ENCODE measurements at places on chromosomes 13 and 19. TPM values are rescaled to one million over a fixed set of nuclear protein-coding genes. Genes with fewer than 3 reads are reported as not detected.

DNA sequence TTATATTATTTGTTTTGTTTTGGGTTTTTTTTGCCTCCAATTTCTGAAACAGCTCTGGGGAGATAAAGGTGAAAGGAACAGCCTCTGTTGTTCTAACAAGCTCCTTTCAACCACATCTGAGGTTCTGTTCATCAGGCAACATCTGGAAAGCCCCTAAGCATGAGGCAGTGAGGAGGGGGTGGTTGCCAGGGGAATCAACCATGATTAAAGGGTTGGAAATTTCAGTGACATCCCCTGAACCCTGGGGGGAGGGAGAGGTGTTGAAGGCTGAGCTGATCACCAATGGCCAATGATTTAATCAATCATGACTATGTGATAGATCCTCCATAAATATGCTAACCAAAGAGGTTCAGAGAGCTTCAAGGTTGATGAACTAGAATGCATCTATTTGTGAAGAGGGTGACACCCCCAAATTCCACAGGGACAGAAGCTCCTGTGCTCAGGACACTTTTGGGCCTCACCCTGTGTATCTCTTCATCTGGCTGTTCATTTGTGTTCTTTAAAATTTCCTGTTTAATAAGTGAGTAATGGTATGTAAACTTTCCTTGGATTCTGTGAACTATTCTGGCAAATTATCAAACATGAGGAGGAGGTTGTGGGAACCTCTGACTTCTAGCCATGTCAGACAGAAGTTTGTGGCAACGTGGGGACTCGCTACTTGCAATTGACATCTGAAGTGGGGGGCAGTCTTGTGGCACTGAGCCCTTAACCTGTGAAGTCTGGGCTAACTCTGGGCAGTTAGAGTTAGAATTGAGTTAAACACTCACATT lies 221.3 kb downstream of the NHLRC3 start:
- DNase-seq = peak; percentile 54
- peaks cover 4% of the 10 kb centered on the region for H3K27me3 ChIP-seq
- peaks cover 17% of the 10 kb centered on the region for H3K4me1 ChIP-seq
- H3K4me3 ChIP-seq = no peak overlapping the region
- H3K27ac ChIP-seq = peak overlapping the region; percentile 73

DNA sequence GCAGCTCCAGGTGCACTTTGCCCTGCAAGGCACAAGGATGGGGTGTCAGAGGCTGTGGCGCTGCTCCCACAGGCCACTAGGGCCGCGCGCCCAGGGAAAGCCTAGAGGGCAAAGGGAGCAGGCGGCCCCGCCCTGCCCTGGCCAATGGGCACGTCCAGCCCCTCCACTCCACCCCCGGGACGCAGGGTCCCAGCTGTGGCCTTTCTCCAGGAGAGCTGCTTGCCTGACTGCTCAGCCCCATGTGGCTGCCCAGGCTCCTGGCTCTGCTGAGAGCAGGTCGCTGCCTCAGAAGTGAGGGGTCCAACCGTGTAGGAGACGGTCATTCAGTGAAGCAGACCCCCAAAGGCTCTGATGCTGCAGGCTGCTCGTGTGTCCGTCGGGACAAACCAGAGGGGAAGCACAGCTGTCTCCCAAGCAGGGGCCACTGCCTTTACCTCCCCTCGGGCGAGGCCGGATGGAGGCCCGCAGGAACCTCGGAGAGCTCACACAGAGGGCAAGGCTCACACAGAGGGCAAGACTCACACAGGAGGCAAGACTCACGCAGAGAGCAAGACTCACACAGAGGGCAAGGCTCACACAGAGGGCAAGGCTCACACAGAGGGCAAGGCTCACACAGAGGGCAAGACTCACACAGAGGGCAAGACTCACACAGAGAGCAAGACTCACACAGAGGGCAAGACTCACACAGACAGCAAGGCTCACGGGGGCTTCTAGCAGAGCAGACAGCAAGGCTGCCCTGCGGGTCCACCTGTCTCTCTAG lies 56.2 kb upstream of the C13orf46 start:
- H3K27ac ChIP-seq = no peak overlapping the region
- peaks cover 16% of the 10 kb centered on the region for H3K4me1 ChIP-seq
- DNase-seq = no peak
- no peaks in the 10 kb centered on the region for H3K27me3 ChIP-seq
- H3K4me3 ChIP-seq = no peak overlapping the region

FFAR1 gene
- total RNA-seq = not detected

- H3K4me1 ChIP-seq = no peaks in the 10 kb centered on the region
- no peaks in the 10 kb centered on the region for H3K36me3 ChIP-seq
- no peaks in the 10 kb centered on the region for H3K27me3 ChIP-seq
- no peak for DNase-seq
Observed at GRCh38 chr13:32086791-32087441, 55.3 kb downstream of the FRY start.

CNFN gene
- not detected for total RNA-seq

DNA sequence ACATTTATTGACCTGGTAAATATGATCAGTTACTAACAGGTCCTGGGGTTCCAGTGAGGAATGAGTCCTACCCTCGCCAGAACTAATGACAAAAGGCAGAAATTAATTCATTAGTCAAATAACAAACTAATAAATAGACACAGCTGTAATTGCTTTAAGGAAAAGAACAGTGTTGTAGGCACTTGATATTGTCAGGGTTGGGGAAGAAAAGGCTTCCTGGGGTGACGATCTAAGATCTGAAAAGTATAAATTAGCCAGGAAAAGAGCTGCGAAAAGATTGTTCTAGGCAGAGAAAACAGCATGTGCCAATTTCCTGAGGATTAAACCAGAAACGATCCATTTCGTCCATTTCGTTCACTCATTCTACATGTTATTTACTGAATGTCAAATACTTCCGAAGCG lies 670 bp upstream of the CHAF1A start:
- peak overlapping the region; percentile 95 for H3K4me3 ChIP-seq
- peak overlapping the region; percentile 97 for H3K27ac ChIP-seq
- peaks cover 52% of the 10 kb centered on the region for H3K4me1 ChIP-seq
- no peaks in the 10 kb centered on the region for H3K27me3 ChIP-seq

GRCh38 chr13:99868767-99869166 lies 102.8 kb downstream of the ZIC5 start:
- peaks cover 2% of the 10 kb centered on the region for H3K36me3 ChIP-seq
- no peaks in the 10 kb centered on the region for H3K4me1 ChIP-seq
- DNase-seq = no peak
- no peak overlapping the region for H3K27ac ChIP-seq
- no peak overlapping the region for H3K4me3 ChIP-seq

TEX101 gene
- not detected for total RNA-seq

COMP gene
- total RNA-seq = not detected

DNA sequence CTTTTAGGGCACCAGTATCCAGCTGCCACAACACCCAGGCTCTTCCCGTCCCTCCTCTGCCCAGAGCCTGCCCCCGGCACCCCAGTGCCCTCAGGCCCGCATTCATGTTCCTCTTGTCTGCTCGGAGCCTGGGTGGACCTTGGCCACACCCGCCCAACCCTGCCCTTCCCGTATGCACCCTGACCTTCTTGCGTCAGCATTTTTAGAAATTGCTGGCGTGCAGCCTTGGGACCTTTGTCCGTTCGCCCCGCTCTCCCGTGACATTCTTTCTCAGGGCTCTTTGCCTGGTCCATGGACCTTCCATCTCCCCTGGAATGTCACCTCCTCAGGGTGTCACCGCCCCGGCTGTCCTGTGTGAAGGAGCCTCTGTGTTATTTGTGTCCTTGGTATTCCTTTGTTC lies 7.6 kb downstream of the NUCB1 start:
- peaks cover under 1% of the 10 kb centered on the region for H3K4me1 ChIP-seq
- H3K27me3 ChIP-seq = no peaks in the 10 kb centered on the region
- H3K36me3 ChIP-seq = peaks cover 45% of the 10 kb centered on the region
- no peak overlapping the region for H3K4me3 ChIP-seq

DNA sequence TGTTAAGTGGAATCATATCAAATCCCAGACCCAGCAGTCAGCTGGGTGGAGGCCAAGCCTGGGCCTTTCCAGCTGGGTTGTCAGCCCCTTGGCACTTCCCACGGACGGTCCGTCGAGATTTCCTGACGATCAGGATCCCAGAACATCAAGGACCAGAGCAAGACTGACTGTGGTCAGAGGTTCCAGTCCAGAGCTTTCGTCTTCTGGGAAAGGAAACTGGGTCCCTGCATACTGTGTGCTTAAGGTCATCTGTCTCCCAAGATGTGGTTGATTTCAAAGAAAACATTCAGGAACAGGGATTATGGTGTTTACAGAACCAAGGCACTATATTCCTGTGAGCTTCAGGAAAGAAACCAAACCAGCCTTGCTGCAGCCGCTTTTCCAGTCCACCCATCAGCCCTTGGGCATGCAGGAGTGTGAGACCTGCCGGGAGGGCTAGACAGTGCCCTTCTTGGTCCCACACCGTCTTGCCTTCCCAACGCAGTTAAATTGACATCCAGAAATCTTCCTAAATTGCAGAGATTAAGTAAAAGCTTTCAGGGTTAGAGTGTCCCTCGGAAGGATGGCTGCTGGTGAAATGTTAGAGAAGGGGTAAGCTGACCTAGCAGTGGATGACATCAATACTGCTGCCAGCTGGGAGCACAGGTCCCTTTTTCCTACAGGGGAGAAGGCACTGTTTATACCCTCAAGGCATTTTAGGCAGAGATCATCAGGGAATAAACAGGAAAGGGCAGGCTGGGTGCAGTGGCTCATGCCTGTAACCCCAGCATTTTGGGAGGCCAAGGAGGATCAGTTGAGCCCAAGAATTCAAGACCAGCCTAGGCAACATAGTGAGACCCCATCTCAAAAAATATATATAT lies 5.0 kb upstream of the C19orf33 start:
- H3K4me1 ChIP-seq = no peaks in the 10 kb centered on the region
- H3K27me3 ChIP-seq = no peaks in the 10 kb centered on the region
- no peak overlapping the region for H3K27ac ChIP-seq
- no peaks in the 10 kb centered on the region for H3K36me3 ChIP-seq
- no peak overlapping the region for H3K4me3 ChIP-seq

LRRC4B gene
- total RNA-seq = not detected

DNA sequence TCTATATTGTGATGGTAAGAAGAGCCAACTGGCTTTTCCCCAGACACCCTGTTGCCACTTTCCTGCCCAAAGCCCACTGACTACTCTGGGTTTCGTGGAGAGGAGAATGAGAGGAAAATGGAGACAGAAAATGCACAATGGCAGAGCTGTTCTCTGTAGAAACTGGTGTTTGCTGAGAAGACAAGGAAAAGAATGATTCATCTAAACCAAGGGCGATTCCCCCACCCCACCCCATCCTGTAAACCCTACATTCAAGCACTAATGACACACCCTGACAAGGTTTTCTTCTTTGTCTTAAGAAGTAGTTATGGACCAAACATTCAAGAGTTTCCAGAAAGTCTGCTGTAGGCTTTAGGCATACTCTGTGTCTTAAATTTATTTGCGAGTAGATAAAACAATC lies 68.8 kb downstream of the DOCK9 start:
- peak; percentile 64 for DNase-seq
- H3K27ac ChIP-seq = peak overlapping the region; percentile 95
- peaks cover 50% of the 10 kb centered on the region for H3K4me1 ChIP-seq
- H3K4me3 ChIP-seq = no peak overlapping the region
- no peaks in the 10 kb centered on the region for H3K27me3 ChIP-seq
- H3K36me3 ChIP-seq = peaks cover 12% of the 10 kb centered on the region

GRCh38 chr19:49116544-49116943 lies 2.4 kb downstream of the LIN7B start:
- peaks cover 8% of the 10 kb centered on the region for H3K27me3 ChIP-seq
- H3K4me1 ChIP-seq = peaks cover 32% of the 10 kb centered on the region
- no peak for DNase-seq
- peaks cover 6% of the 10 kb centered on the region for H3K36me3 ChIP-seq

- no peak overlapping the region for H3K27ac ChIP-seq
- no peaks in the 10 kb centered on the region for H3K4me1 ChIP-seq
- no peak for DNase-seq
- no peaks in the 10 kb centered on the region for H3K36me3 ChIP-seq
- no peak overlapping the region for H3K4me3 ChIP-seq
Observed at GRCh38 chr13:56020425-56020824, 1120.3 kb upstream of the PRR20A start.

- no peak overlapping the region for H3K4me3 ChIP-seq
- no peaks in the 10 kb centered on the region for H3K36me3 ChIP-seq
- peaks cover 3% of the 10 kb centered on the region for H3K27me3 ChIP-seq
- H3K27ac ChIP-seq = no peak overlapping the region
- H3K4me1 ChIP-seq = no peaks in the 10 kb centered on the region
Observed at GRCh38 chr13:43274881-43275280, 251.5 kb downstream of the DNAJC15 start.

GRCh38 chr13:111658145-111659100 lies 338.0 kb downstream of the TEX29 start:
- DNase-seq = no peak
- H3K4me3 ChIP-seq = no peak overlapping the region
- H3K27ac ChIP-seq = no peak overlapping the region
- H3K27me3 ChIP-seq = peaks cover 3% of the 10 kb centered on the region
- H3K4me1 ChIP-seq = no peaks in the 10 kb centered on the region

DNA sequence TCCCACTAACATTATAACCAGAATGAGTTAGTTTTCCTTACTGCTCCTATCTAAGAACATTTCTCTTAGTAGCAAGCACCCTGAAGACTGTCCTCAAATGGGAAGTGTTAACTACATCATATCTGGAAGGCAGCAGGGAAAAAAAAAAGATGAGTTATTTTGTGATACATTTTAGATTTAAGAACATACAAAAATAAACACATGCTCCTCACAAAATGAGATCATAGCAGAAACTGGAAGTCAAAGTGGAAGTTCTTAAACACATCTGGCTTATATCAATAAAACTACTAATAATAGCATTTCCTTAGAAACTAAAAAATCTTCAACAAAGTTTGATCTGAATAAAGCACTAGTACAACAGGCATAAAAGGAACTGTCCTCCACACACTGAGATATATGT lies 70.4 kb downstream of the SLITRK6 start:
- H3K4me3 ChIP-seq = no peak overlapping the region
- H3K27ac ChIP-seq = no peak overlapping the region
- no peaks in the 10 kb centered on the region for H3K36me3 ChIP-seq
- H3K27me3 ChIP-seq = no peaks in the 10 kb centered on the region

FAM98C gene
- total RNA-seq = 12.5 TPM

GNG7 gene
- total RNA-seq = 0.27 TPM

- H3K27me3 ChIP-seq = no peaks in the 10 kb centered on the region
- no peaks in the 10 kb centered on the region for H3K36me3 ChIP-seq
- H3K4me3 ChIP-seq = no peak overlapping the region
Observed at GRCh38 chr13:93283255-93283654, 56.6 kb downstream of the GPC6 start.

SELENOV gene
- total RNA-seq = not detected

PLEKHA4 gene
- 9.7 TPM for total RNA-seq

GPR18 gene
- 11.4 TPM for total RNA-seq

PVR gene
- 7.4 TPM for total RNA-seq

DNA sequence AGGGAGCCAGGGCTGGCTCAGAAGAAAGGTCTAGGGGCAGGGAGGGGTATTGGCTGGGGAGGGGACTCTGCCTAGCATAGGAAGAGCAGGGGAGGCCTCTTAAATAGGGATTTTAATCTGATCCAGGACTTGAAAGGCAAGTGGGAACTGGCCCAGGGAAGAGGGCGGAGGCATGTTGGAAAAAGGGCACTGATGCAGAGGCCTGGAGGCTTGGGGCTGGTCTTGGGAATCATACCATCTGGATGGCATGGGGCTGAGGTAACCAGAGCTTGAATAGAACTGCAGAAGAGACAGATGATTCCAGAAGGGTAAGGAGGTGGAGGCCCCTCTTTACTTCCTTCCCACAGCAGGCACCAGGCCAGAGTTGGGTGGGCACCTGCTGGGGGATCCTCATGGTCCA lies 29.1 kb downstream of the CERS4 start:
- DNase-seq = no peak
- H3K36me3 ChIP-seq = peaks cover 20% of the 10 kb centered on the region
- no peaks in the 10 kb centered on the region for H3K27me3 ChIP-seq
- no peak overlapping the region for H3K4me3 ChIP-seq

C5AR1 gene
- 0.65 TPM for total RNA-seq

HSH2D gene
- 25.5 TPM for total RNA-seq

GRCh38 chr13:96082640-96083039 lies 7.3 kb upstream of the HS6ST3 start:
- H3K27ac ChIP-seq = no peak overlapping the region
- H3K27me3 ChIP-seq = peaks cover 2% of the 10 kb centered on the region
- H3K4me1 ChIP-seq = no peaks in the 10 kb centered on the region
- H3K36me3 ChIP-seq = no peaks in the 10 kb centered on the region
- no peak overlapping the region for H3K4me3 ChIP-seq
